ENCODE measurements at places on chromosomes 3 and 15. TPM values are rescaled to one million over a fixed set of nuclear protein-coding genes. Genes with fewer than 3 reads are reported as not detected.
A peak's percentile ranks its signal among the peaks of the same experiment; 100 is the strongest.

GRCh38 chr15:69478259-69478781 lies 25.7 kb downstream of the RPLP1 start:
- DNase-seq, result peak; percentile 81

DNA sequence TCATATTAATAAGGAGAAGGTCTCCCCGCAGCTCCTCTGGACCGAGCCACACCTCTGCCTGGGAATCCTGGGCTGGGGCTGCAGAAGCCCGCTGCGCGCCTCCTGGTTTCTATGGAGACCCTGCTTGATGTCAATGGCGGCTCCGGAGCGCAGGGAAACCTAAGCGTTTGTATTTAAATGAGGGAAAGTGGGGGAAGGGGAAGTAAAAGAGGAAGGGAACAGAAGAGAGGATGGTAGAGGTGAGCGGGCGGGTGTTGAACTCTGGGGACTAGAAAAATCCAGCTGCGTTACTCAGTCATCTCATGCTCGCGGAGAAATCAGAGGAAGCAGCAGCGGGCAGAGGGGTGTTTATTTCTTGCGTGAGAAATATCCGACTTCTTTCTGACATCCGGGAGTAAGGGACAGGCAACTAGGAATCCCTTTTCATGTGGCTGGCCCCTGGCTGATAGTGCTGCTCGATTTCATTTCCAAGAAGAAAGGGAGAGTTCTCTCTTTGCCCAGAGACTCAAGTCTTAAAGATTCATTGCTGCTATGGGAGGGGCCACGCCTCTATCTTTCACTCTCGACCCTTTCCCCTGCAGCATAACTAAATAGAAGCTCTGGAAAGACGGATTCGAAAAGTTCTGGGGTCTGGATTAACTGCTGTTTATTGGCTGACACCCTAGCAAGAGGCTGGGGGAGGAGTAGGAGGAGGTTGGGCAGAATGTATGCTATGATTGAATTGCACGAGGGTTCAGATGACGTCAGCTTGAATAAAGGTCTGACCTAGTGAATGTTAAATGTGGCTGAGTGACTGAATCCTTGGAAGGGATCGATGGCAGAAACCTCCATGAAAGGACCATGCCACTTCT lies 110.5 kb upstream of the GAP43 start:
- no peak for DNase-seq

Gene GLT8D1
- 34.7 TPM for total RNA-seq

Gene COL6A5
- total RNA-seq, result not detected

Gene AGBL1
- total RNA-seq, result not detected

DNA sequence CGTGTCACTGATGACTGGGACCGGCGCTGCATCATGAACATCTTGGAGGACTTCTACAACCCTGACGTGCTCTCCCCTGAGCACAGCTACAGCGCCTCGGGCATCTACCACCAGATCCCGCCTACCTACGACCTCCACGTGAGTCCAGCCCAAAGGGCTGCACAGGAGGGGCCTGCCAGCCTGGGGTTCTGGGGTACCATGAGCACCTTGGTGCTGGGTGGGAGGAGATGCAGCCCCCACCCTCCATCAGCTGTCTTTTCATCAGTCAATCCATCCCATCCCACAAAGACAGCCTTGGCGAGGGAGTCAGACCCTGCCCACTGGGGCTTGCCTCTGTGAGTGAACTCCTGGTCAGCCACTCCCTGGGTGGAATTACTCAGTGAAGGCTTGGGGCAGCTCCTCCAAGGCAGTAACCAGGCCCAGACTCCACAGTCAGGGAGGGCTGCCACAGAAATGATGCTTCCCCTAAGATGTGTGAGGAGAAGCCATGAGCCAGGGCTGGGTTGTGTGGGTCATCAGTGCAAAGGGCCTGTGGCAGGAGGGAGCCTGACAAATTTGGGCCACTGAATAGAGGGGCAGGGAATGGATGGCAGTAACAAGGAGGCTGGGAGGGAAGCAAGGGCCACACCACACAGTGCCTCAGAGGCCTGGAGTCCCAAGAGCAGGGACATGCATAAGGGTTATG lies 47.9 kb downstream of the SEMA3G start:
- DNase-seq, result no peak
